ENCODE measurements at places on chromosomes 1 and 21.

- no peak for DNase-seq
These were observed 60.1 kb downstream of the DIPK1A start for GRCh38 chr1:92901126-92901525.

DNA sequence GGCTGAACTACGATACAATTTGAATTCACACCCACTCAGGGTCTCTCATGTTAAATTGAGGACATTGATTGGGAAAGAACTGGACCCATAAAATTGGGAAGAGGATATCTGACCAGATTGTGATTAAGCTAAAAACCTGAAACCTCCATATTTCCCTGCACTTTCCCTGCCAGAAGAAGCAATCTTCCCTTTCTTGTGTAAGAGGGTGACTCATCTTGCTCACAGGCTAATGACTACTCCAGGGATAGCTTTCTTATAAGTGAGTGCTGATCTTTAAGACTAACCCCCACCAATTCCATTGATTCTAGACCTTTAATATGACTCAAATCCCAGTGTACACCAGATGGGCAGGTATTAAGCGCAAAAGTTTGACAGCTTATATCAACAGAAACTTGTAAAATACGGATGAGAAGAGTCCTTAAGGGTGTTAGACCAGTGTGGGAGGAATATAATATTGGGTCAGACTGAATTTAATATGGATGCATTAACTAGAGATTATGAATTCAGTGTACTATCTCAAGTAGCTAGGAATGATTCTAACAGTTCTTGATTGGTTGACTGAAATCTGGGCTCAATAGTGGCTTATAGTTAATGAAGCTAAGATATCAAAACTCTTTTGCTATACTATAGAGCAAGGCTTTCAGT lies 12.1 kb upstream of the SGIP1 start:
- no peak for DNase-seq

DNA sequence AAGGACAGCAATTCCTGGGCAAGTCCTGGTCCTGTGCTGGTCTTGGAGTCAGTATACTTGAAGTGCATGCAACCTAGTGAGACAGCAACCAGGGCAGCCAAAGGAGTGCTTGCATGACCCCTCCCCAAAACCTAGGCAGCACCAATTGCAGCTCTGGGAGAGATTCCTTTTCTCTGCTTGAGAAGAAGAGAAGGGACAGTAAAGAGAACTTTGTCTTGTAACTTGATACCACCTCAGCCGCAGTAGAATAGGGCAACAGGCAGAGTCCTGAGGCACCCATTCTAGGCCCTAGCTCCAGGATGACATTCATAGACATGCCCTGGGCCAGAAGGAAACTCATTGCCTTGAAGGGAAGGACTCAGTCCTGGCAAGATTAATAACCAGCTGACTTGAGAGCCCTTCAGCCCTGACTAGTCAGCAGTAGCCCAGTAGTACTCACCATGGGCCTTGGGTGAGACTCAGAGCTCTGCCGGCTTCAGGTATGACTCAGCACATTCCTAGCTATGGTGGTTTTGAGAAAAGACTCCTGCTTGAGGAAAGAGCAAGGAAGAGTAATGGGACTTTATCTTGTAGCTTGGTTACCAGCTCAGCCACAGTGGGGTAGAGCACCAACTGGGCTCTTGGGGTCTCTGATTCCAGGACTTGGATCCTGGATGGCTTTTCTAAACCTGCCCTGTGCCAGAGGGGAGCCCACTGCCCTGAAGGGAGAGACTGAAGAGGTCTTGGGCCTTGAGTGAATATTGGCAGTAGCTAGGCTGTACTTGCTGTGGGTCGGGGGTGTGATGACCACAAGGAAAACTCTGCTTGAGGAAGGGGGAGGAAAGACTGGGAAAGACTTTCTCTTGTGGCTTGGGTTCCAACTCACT lies 51.7 kb upstream of the ACADM start:
- DNase-seq: no peak

DNA sequence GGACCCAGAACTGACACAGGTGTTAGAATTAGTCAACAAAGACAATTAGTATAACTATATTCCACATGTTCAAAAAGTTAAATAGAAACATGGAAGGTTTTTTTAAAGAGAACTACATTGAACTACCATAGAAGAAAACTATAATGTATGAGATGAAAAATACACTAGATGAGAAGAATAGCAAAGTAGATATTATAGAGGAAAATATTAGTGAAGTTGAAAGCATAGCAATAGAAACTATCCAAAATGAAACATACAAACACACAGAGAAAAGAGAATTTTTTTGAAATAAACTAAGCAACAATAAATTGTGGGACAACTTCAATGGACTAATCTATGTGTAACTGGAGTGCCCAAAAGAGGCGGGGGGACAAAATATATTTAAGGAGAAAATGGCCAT lies 8.0 kb upstream of the HEATR1 start:
- DNase-seq: no peak

GRCh38 chr1:42433369-42433768 lies 22.5 kb downstream of the ZMYND12 start:
- DNase-seq: no peak

DNA sequence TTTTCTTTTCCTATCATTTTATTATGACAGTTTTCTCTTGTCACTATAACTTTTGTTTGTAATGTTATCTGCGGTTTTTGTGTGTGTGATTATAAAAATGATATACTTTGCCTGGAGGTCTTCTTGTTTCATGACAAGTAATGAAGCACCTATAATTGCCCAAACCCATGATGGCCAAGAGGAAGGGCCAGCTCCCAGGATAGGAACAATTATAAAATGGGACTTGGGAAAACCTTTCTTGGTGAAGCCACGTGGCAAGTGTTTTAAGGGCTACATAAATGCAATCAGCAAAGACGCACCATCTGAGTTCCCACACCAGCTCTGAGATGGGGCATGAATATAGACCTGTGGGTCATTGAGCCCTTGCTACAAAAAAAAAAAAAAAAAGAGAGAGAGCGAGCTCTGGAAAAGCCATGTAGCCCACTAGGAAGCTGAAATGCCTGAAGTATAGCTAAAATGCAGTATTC lies 462.6 kb upstream of the RUNX1 start:
- no peak for DNase-seq

GRCh38 chr1:17259233-17259873 lies 10.5 kb downstream of the PADI3 start:
- no peak for DNase-seq

DNA sequence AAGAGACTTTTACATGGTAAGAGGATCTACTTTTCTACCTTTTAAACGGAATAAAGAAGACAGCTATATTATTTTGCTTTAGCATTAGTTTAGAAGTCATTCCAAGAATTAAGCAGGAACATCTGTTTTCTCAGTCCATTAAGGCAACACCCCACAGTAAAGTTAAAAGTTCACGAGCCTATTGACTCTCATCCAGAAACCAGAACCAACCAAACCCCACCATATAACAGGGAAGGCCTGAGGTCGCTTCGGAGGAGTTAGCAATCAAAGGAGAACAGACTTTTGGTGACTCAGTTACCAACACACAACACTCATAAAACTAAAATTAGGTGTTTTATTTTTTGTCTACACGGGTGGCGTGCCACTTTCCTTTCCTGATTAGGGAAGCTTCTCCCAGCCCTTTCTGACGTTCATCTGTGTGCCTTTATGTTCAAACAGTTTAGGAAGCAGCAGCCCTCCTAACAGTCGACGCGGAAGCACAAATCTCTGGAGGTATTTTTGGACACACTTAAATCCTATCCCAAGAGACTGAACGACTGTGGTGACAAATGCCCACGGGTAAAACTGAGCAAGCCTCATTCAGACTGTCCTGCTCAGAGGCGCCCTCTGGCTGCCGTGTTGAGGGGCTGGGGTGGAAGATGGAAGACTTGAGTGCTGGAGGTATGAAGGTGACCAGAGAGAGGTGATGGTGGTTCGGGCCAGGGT lies 8.6 kb upstream of the PLA2G2C start:
- DNase-seq: no peak

- DNase-seq: no peak
These were observed 1.6 kb downstream of the ST6GALNAC5 start for GRCh38 chr1:76868916-76869315.

- no peak for DNase-seq
These were observed 34.8 kb upstream of the DUSP10 start for GRCh38 chr1:221776495-221777301.

- no peak for DNase-seq
These were observed 12.8 kb downstream of the ETNK2 start for GRCh38 chr1:204139088-204139487.

DNA sequence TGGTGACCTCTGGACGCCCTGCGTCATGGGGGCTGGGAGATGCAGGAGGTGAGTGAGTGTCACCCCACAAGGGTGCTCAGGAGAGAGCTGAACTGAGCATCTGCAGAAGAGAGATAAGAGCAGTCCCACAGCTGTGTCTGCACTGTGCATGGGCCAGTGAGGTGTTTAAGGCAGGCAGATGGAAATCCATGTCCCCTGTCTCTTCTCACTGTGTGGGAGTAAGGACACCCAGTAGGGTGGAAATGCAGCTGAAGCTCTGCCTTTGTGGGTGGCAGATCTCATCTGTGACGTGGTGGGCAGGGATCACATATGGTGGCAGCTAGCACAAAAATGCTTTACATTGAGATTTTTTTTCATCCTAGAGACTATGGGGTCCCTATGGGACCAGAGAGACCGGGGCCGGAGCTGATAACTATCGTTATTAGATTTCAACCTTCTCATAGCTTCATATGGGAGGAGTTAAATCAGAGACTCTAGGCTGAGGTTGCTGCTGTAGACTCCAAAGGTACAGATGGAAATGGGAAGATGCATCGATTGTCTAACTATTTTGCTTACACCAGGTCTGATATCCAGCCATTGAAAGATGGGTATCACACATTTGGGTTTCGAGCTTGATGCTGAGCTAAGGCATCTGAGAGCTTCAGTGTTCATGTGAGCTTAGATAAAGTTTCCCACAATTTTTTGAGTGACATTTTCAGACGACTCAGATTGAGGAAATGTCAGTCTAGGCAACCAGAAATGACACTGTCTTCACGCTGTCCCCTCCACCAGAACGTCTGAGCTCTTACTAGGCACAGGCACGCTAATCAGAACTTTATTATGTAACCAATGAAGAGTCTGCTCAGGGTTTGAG lies 65.3 kb upstream of the PSEN2 start:
- DNase-seq: no peak

DNA sequence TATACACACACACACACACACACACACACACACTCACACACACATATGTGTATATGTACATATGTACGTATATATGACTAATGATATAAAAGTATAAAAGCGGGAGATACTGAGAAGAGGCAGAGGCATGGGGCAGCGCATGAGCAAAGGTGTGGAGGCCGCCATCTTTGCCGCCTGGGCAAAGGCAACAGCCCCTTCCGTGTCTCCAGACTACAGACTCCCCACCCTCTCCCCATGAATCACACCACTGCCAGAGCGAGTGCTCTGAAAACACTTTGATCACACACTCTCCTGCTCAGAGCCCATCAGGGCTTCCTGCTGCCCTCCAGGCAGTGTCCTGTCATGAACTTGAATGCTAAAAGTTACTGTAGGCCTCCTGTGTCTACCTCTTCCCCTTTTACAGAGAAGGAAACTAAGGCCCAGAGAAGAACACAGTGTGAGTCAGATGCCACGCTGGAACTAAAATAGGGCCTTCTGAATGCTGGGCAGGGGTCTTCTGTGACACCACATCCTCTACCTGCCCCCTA lies 54.7 kb upstream of the SSBP3 start:
- no peak for DNase-seq

DNA sequence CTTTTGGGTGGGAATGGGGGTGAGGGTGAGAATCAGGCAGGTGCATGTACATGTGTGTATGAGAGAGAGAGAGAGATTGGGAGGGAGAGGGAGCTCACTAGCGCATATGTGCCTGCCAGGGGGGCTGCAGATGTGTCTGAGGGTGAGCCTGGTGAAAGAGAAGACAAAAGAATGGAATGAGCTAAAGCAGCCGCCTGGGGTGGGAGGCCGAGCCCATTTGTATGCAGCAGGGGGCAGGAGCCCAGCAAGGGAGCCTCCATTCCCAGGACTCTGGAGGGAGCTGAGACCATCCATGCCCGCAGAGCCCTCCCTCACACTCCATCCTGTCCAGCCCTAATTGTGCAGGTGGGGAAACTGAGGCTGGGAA lies 95.0 kb downstream of the EPHB2 start:
- no peak for DNase-seq

DNA sequence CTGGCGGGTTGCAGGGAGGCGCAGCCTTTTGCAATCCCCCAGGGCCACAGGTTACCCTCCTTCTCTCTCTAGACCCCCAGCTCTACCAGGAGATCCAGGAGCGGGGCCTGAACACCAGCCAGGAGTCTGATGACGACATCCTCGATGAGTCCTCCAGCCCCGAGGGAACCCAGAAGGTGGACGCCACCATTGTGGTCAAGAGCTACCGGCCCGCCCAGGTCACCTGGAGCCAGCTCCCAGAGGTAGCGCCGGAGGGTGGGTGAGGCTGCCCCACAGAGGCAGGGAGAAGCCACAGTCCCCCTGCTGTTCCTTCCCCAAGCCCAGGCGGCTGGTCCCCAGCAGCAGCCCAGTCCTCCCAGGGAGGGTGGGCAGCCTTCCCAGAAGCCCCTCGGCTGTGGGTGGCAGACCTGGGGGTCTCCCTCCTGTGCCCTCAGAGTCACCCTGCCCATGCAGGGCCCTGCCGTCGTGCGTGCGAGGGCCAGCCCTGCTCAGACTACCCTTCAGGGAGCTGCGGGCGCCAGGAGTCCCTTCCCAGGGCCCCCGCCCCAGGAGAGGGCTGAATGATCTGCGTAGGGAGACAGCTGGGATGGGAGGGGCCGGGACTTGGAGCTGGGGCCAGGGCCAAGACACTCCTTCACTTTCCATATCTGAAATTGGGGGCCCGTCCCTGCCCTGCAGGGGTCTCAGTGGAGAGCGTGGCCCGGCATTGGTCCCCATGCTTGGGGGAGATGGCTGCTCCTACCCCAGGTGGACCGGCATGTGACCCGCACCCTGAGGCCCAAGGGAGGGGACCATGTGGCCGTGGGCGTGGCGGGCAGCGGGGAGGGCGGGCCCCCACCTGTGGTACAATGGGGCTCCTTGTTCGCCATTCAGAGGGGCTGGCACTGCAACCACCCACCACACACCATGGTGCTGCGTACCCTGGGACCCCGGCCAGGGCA lies 12.9 kb downstream of the ARHGEF16 start:
- no peak for DNase-seq

GRCh38 chr1:183879494-183879893 lies 74.6 kb downstream of the RGL1 start:
- DNase-seq: no peak

DNA sequence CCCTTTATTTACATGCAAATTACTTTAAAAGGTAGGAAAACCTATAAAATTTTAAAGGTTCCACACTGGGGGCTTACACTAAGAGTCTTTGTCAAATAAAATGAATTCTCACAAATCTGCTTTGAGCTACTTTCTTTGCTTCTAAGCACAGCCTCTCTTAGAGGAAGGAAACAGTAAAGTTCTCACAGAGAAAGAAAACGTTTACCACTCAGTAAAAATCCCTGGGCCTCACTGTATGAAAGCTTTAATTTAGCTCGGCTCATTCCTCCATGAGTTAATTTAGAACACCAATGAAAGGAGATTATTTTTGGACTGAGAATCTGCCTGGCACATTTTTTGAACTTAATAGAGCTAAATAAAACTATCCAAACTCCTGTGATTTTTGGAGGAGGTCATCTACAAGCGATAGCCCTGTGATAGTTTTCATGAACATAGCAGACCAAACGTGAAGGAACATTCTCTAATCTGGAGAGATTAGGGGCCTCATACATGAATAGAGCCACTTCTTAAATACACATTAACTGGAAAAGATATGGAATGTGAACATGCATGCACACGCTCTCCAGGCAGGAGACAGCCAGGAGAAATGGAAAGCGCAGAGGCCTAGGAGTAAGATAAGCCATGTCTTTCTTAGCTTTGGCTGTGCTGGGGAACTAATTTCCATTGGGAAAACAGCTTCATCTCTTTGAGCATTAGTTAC lies 32.8 kb downstream of the PRRX1 start:
- DNase-seq: no peak
